ENCODE measurements at places on chromosomes 13 and 19. TPM values are rescaled to one million over a fixed set of nuclear protein-coding genes. Genes with fewer than 3 reads are reported as not detected.

DNA sequence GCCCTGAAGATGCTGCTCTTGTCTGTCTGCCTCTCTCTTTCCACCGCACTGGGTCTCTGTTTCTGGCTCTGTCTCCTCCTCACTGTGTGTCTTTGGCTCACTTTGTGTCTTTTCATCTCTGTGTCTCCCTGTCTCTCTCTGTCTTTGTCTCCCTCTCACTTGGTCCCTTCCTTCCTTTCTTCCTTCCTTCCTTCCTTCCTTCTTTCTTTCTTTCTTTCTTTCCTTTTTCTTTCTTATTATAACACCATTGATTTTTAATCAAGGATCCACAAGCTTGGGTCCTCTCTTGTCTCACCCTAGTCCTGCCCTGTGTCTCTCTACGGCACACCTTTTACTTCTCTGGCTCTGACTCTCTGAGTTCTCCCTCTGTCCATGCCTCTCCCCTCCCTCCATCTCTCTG is 14.3 kb downstream of the CD177 start:
- DNase-seq = no peak

- DNase-seq = no peak
These were observed 132.6 kb upstream of the USP29 start for GRCh38 chr19:56987184-56987583.

- peak; percentile 100 for DNase-seq
These were observed 6.0 kb downstream of the EHD2 start for GRCh38 chr19:47719047-47719859.

DNA sequence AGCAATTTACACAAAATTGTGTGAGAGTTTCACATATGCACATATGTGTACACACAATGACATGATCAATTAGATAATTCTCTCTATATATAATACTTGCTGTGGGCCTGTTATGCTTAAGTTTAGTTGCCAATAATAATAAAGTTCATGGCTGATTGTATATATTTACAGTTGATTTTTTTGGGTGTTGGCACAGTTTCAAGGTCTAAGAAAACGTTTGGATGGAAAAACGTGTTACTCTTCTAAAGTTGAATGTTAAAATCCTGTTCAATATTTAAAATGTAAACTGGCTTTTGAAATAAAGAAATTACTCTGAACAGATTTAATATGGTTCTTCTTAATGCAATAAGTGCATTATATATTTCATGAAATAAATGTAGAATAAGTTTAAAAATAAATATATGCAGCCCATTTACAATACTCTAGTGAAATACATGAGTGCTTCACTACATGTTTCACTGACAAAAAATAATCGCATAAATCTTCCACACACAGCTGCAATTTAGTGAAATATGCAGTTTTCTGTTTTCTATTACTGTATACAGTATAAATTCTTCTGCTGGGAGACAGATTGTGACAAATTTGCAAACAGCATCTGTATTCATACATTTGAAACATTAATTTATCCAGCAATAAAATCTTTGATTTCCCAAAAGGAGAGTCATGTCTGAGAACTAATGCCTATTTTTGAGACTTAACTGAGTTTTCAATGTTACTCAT is 586.9 kb upstream of the KLHL1 start:
- no peak for DNase-seq

DNA sequence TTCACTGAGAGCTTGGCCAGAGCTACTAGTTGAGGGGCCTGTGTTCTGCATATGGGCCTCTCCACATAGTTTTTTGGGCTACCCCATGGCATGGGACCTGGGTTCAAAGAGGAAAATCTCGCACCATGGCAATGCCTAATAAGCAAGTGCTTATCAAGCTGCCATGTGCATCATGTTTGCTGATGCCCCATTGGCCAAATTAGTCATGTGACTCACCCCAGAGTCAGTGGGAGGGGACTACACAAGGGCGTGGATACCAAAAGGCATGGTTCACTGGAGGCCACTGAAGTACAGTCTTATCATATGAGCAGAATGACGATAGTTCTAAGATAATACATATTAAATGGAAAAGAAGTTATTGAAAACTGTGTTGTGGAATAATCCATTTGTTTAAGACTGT is 214.8 kb downstream of the LMO7 start:
- DNase-seq = no peak

- DNase-seq = peak; percentile 21
These were observed 64.2 kb downstream of the LNX2 start for GRCh38 chr13:27556109-27556508.

GRCh38 chr13:69556540-69557196 is 551.0 kb upstream of the ATXN8OS start:
- no peak for DNase-seq

DNA sequence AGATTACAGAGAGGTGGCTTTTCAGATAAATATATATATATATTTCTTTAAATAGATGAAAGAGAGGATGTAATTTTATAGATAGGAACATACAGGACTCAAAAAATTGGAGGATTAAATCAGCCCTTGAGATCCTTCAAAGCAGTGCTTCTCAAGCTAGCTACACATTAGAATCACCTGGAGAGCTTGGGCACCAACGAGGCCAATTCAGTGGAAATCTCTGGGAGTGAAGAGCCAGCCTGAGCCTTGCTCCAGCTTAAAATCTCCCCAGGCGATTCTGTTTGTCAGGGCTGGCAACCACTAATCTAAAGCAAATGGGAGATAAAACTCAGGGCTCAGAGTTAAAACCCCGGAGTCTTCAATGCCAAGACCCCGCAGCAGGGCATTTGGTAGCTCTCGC is 15.0 kb upstream of the CLN5 start:
- no peak for DNase-seq

ETV2 gene
- total RNA-seq = 1.4 TPM

SLITRK5 gene
- total RNA-seq = not detected

CFD gene
- total RNA-seq = 1.0 TPM

BSPH1 gene
- total RNA-seq = not detected

CNMD gene
- not detected for total RNA-seq

RFXAP gene
- 3.0 TPM for total RNA-seq
